ENCODE measurements at places on chromosomes 2 and 18.
A peak's percentile ranks its signal among the peaks of the same experiment; 100 is the strongest.

DNA sequence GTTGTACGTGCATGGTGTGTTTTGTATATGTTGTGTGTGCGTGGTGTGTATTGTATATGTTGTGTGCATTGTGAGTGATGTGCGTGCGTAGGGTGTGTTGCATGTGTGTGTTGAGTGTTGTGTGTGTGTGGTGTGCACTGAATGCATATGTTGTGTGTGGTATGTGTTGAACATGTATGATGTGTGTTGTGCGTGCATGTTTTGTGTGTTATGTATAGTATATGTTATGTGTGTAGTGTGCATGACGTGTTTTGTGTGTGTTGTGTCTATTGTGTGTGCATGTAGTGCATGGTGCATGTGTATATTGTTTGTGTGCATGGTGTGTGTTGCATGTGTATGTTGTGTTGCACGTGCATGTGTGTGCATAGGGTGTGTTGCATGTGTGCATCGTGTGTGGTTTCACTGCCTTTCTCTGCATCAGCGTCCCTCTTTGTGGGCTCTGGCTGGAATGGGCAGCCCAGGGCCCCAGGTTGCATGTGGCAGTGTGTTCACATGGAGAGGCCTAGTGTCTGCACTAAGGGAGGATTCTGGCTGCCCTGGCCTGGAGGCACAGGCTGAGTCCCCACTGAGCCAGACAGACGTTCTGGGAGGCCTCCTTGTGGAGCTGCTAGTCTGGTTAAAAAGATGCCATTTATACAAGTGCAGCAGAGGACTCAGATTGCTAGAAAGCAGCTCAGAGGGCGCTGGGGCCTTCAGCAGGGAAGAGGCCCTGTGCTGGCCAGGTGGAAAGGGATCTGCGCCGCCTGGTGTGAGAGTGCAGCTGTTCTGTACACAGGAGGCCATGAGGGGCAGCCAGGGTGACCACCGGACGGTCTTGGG lies 107.2 kb downstream of the FAM168B start:
- DNase-seq = no peak

- DNase-seq = no peak
Measured at GRCh38 chr2:176080540-176081375, 3.0 kb downstream of the EVX2 start.

- no peak for DNase-seq
Measured at GRCh38 chr2:203077451-203077850, 62.8 kb downstream of the NBEAL1 start.

GRCh38 chr2:1373830-1374229 lies 39.4 kb upstream of the TPO start:
- DNase-seq = no peak

DNA sequence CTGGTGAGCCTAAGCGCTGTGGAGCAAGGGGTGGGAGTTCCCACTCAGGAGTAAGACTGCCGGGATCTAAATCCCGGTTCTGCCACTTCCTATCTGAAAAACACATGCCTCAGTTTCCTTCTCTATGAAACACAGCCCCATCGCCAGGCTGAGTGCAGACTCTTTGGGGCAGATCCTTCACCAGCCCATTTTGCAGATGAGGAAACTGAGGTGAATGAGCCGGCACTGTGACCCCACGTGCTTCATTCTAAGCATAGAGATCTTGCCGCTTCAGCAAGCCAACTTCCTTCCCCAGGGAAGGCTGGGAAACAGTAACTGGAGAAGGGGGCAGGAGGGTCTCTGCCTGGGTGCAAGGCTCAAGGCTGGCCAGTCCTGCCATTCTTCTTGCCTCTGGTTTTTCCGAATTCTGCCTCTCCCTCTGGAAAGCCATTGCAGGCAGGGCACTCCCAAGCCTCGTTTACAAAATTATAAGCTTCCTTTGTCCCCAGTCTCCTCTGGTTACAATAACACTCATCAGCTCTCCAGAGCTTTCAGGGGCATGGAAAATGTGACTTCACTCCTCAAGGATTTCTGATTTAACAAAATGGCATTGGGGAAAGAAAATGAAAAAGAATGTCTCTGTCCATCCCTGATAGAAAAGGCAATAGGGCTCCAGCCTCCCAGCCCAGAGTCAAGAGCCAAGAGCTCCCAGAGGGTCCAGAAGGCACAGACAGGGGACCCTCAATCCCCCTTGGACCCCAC lies 249.2 kb downstream of the TNS1 start:
- no peak for DNase-seq

DNA sequence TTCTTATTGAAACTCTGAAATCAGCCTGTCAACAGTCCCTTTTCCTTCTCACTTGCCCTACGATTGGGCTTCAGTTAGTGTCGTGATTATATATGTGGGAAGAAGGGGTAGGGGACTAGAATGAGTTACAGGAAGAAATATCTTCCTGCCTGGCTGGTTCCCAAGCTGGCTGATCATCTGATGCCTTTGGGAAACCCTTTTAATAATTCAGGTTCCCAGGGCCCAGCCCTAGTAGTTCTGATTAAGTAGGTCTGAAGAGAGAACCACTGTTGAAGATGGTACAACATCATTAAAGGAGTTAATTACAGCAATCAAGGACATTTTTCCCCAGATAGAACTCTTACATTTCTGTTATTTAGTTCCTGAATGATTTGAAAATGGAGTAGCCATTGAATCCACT lies 110.1 kb upstream of the EML6 start:
- no peak for DNase-seq

- DNase-seq = no peak
Measured at GRCh38 chr2:44205169-44205568, 36.5 kb downstream of the PPM1B start.

- no peak for DNase-seq
Measured at GRCh38 chr2:27798486-27798885, 27.0 kb downstream of the MRPL33 start.

GRCh38 chr2:17589406-17590035 lies 49.0 kb downstream of the VSNL1 start:
- no peak for DNase-seq

GRCh38 chr2:132564065-132564464 lies 105.9 kb downstream of the LYPD1 start:
- DNase-seq = no peak

- no peak for DNase-seq
Measured at GRCh38 chr18:57052173-57052572, 94.7 kb upstream of the BOD1L2 start.

DNA sequence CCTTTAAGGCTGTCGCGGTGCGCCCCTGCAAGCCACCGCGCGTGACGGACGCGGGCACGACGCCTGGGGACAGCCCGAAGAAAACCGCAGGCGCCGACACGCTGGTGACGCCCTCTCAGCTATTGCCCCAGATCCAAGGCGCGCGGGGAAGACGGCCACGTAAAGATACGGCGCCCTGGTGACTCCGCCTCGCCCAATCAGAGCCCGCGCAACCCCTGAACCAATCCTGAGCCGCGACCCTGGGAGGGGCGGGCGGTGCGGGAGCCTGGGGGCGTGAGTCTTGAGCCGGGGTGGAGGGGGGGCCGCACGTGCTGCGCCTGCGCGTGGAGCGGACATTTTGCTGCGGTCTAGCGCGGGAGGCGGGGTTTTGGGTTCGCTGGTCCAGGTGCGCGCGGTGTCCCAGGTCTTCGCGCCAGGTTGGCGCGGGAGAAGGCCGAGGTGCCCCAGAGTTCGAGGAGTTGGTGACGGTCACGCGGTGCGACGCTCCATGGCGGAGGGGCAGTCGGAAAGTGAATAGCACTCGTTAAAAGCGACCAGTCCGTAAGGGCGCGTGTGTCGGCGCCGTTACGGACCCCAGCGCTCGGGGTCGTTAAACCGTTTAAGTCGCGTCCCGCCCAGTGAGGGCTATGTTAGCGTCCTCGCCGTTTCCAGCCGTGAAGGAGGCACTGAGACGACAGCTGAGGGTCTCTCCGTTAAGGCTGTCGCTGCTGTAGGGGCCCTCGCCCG lies 15.9 kb downstream of the NMUR1 start:
- DNase-seq = peak; percentile 94

DNA sequence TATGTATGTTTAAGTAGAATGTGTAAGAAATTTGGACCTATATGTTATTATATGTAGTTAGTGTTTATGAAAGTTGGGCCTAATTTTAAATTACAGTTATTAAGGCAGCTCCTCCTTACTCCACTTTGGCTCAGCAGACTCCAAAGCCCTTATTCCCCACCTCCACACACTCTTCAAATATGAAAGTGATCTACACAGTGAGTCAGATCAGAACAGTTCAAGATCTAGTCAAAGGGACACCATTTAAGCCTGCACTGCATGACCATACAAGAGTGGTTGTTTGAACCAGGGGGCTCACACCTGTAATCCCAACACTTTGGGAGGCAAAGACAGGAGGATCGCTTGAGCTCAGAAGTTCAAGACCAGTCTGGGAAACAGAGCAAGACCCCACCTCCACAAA lies 21.2 kb upstream of the PMAIP1 start:
- DNase-seq = no peak

GRCh38 chr2:21501376-21502027 lies 377.7 kb downstream of the TDRD15 start:
- DNase-seq = no peak

- DNase-seq = no peak
Measured at GRCh38 chr2:184119989-184120800, 478.1 kb upstream of the ZNF804A start.

GRCh38 chr2:217489145-217489960 lies 513.4 kb downstream of the TNS1 start:
- DNase-seq = peak; percentile 40

GRCh38 chr2:118672571-118673158 lies 174.8 kb downstream of the EN1 start:
- DNase-seq = no peak

DNA sequence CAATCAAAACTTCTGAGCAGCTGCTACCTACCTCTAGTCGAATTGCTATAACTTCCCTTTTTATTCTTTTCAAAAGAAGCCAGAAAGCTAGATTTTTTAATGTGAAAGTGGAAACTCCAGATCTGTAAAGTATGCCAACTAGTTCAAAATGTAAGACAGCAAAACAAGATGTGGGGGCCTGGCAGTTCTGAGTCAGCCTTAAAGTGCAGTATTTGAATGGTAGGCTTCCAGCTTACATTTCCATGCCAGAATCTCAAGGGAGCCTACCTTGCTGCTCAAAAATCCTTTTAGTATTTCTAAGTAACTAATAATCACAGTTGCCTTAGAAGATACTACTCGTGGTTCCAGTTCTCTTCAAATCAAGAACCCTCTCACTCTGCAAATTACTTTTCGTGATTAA lies 1288.7 kb downstream of the LRP1B start:
- DNase-seq = no peak

- DNase-seq = no peak
Measured at GRCh38 chr2:205477016-205477705, 205.1 kb upstream of the NRP2 start.

GRCh38 chr2:221833966-221834365 lies 261.9 kb upstream of the EPHA4 start:
- DNase-seq = no peak

All from GM04504 (cell line).